Pons (tissue), 1 donor: ENCODE measurements at places on chromosomes 5 and 9.

DNA sequence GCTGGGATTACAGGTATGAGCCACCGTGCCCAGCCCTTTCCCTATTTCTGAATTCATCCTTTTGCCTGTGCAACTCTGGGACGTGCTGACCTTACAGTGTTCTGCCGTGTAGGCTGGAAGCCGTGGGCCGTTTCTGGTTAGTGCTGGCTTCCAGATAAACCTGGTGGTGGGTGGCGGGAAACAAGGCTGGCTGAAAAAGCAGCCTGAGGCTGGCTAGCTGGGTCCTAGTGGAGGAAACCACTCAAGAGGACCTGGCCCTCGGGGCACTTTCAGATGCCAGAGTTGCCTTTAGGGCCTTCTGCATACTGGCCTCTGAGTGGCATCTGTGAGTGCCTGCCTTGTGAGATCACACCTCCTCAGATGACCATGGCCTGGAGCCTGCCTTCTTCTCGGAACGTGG lies 26.9 kb downstream of the GALNT12 start:
- DNase-seq, result no peak

DNA sequence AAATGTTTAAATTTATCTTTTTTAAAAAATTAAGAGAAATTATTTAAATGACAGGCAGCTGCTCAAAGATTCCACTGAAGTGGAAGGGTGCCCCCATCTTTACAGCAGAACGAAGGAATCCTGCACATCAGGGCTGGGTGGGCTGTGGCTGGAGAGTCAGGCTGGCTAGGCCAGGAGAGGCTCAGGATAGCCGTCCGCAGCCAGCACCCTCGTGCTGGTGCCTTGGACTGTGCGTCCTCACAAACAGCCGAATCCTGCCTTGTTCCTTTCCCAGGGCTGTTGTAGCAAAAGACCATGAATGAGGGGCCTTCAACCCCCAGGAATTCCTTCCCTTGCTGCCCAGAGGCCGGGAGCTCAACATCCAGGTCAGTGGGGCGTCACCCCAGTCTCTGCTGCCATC lies 64.6 kb upstream of the FCN1 start:
- DNase-seq, result no peak

GRCh38 chr5:36717131-36717695 lies 110.8 kb downstream of the SLC1A3 start:
- no peak for DNase-seq

- no peak for DNase-seq
Measured at GRCh38 chr9:37345038-37345437, 77.5 kb upstream of the GRHPR start.

GRCh38 chr5:131353991-131354390 lies 90.1 kb downstream of the CDC42SE2 start:
- no peak for DNase-seq

GRCh38 chr5:36691696-36692371 lies 85.4 kb downstream of the SLC1A3 start:
- peak; percentile 70 for DNase-seq

DNA sequence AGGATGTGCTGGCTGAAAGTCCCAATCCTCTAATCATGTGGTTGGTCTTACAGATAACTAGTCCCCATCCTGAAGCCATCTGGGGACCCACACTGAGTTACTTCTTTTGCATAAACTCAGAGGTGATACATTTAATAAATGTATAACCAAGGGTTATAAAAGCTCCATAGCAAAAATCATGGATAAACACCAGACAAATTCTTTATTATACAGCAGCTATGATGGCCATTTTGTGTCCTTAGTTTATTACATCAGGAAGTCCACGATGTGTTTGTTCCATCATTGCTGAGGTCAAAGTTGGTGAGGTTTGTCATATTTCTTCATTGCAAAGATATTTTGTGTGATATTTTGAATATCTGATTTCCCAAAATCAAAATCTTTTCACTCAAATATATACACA lies 80.2 kb downstream of the GCNT1 start:
- DNase-seq, result no peak
